ENCODE measurements at places on chromosomes 3 and 15. TPM values are rescaled to one million over a fixed set of nuclear protein-coding genes. Genes with fewer than 3 reads are reported as not detected.

- no peak overlapping the region for H3K4me3 ChIP-seq
- H3K4me1 ChIP-seq = peaks cover 17% of the 10 kb centered on the region
- DNase-seq = no peak
Observed at GRCh38 chr15:51754267-51754666, 2.9 kb downstream of the TMOD2 start.

DNA sequence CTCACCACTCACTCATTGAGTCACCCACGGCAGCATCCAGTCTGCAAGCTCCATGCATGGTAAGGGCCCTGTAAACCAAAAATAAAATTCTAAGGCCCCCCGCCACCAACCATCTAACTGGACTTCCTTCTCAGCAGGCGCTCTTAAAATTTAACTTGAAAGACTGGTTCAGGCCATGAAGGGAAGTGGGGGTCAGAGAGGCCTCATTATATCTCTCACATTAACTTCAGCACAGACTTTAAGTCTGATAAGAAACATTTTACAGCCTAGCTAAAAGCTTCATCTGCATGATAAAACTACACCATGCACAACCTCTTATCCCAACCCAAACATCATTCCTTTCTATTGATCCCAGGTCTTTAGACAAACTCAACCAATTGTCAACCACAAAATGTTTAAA is 38.5 kb downstream of the FBLN2 start:
- H3K27me3 ChIP-seq = no peaks in the 10 kb centered on the region
- no peak overlapping the region for H3K27ac ChIP-seq
- no peaks in the 10 kb centered on the region for H3K36me3 ChIP-seq
- DNase-seq = no peak

GRCh38 chr3:34013818-34014570 is 215.6 kb downstream of the PDCD6IP start:
- no peaks in the 10 kb centered on the region for H3K36me3 ChIP-seq
- no peaks in the 10 kb centered on the region for H3K27me3 ChIP-seq
- no peak overlapping the region for H3K4me3 ChIP-seq

The ALDH1A2 gene
- not detected for total RNA-seq

DNA sequence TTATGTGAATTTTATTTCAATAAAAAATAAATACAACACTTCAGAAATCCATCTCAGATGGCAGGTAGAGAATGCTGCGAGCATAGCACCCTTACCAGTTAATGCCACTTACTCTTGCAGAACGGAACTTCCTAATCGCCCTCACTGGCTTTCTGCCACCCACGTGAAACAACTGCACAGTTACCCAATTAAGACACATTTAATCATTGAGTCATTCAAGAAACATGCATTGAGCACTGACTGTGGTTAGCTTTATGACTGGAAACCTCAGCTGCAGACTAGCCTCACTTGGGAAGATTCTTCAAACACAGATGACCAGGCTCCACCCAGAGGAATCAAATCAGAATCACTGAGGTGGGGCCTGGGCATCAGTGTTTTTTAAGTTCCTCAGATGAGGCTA is 5.6 kb upstream of the MFGE8 start:
- peaks cover 16% of the 10 kb centered on the region for H3K4me1 ChIP-seq
- no peak for DNase-seq
- H3K36me3 ChIP-seq = no peaks in the 10 kb centered on the region
- peaks cover 31% of the 10 kb centered on the region for H3K27me3 ChIP-seq

DNA sequence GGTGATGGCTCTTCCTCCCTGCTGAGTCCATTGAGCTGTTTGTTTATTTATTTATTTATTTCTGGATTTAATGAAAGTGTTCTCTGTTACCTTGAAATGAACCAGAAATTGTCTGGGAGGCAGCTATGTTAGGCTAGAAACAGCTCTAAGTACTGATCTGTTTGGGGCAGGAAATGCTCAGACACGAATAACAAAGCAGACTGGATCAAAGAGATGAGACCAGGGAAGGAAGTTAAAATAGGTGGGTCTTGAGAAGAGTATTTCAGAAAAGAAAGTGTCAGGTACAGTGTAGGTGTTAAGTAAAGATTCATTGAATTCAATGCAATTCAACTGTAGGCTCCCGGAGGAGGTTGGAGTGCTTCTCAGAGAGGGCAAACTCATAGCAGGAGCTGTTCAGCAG is 173.3 kb downstream of the IL20RB start:
- no peaks in the 10 kb centered on the region for H3K4me1 ChIP-seq
- H3K27me3 ChIP-seq = peaks cover 44% of the 10 kb centered on the region
- no peak overlapping the region for H3K4me3 ChIP-seq
- DNase-seq = no peak
- no peaks in the 10 kb centered on the region for H3K36me3 ChIP-seq

DNA sequence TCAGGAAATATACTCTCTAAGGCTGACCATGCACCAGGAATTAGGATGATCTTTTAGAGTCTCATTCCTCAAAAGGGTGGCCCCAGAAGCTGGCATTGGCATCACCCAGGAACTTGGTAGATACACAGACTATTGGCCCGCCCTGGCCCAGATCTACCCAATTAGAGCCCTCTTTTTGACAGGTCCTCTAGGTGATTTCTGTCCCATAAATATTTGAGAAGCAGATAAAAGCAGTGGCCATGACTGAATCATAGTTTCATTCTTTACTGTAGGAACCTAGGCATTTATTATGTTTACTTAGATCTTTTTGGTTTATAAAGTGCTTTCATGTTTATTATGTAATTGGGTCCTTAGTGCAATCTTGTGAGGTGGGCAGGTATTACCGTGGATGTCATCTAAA is 7.6 kb downstream of the TLNRD1 start:
- H3K4me3 ChIP-seq = no peak overlapping the region
- DNase-seq = no peak
- peaks cover 40% of the 10 kb centered on the region for H3K4me1 ChIP-seq
- peaks cover 13% of the 10 kb centered on the region for H3K36me3 ChIP-seq

DNA sequence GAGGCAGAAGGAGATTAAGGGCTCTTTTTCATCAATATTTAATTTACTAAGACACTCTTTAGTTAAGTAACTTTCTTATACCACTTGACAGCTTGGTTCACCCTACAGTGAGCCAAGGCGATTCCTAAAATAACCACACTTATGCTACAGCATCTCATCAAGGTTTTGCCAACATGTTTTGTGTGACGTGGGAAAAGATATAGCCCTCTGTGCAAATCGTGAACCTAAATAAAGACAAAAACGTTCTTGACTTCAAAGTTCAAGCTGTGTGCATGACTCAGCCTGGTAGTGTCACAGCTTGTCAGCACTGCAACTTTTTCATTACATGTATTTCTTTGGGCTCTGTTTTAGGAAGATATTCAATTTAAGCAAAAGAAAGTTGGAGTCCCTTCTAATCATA is 297.0 kb upstream of the EPHA3 start:
- H3K27me3 ChIP-seq = no peaks in the 10 kb centered on the region
- no peak for DNase-seq
- no peaks in the 10 kb centered on the region for H3K36me3 ChIP-seq
- no peak overlapping the region for H3K4me3 ChIP-seq

The FBN1 gene
- total RNA-seq = 0.29 TPM

The GLT8D1 gene
- 41.1 TPM for total RNA-seq

The C3orf20 gene
- not detected for total RNA-seq

DNA sequence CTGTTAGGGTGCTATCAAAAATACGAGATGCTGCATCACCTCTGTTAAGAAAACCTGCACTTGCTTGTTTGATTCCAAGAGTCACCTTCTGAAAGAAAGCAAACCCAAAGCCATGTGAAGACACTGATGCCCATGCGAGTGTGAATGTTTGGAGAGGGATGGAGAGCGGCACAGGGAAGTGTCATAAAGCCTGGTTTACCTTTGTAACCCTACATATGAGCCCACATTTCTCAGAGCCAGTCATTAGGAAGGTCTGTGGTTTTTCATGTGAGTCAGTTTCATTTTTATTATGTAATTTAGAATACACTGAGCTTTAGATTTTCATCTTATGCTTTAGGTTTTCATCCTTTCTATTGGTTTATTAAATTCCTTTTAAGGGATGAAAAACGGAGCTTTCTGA is 896.8 kb downstream of the ROBO1 start:
- DNase-seq = no peak
- no peaks in the 10 kb centered on the region for H3K27me3 ChIP-seq
- H3K27ac ChIP-seq = no peak overlapping the region
- no peaks in the 10 kb centered on the region for H3K36me3 ChIP-seq

The BCHE gene
- total RNA-seq = not detected

The FURIN gene
- total RNA-seq = 679 TPM
